ENCODE measurements at places on chromosomes 6 and 20.

GRCh38 chr20:63980317-63980805, 571 bp upstream of the PRPF6 start:
- no peak for DNase-seq

DNA sequence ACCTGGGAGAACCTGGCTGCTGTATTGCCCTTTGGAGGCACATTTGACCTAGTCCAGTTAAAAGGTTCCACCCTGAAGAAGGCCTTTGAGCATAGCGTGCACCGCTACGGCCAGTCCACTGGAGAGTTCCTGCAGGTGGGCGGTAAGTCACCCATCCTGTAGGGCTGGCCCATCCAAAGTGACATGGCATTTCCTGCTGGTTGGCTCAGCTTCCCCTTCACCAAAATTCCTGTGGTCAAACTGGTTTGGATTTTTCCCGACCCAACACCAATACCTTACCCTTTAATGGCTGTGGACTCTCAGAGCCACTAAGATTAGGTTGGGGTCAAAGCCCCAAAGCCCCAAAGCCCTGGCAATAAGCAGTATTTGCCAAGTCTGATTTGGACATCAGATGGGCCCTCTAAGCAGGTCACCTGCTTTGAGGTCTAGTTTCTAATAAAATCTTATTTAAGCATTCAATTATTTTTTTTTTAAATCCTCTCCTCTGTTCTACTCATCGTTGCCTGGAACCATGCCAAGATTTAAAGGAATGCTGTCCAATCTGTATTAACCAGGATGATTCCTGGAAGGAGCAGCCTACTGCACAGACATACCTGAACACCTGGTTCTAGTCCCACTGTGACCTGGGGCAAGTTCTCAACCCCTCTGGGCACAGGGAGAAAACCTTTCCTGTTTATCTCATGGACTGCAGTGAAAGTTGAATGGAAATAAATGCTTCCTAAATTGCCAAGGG, 40.8 kb downstream of the NT5E start:
- no peak for DNase-seq

DNA sequence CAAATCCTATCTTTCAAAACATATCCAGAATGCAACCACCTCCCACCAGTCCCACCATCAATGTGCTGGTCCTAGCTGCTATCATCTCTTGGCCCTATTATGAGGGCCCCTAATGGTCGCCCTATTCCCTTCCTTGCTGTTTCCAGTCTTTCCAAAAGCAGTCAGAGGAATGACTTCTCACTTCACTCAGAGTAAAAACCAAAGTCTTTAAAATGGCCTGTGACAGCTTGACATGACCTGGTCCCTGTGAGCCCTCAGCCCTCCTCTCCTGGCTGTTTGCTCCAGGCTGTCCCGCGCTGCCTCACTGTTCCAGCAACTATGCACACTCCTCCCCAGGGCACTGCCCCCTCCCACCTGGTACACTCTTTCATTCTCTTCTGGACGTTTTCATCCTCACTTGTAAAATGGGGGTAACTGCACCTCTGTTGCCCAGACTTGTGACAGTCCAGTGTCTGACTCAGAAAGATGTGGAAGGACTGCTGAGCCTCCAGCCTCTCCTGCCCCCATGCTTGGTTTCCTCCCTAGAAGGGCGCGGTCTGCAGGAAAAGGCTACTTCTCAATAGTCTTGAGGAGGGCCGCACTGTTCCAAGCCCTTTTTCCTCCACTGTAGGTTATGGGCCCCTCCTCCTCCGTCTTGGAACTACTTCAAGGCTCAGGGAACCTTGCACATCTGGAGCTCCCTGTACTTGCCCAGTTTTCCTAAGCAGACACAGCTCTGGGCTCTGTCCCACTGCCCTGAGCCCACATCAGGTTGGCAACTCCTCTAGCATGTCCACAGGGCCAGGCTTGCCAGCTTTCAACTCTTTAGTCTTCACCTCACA, 64.7 kb downstream of the MYH7B start:
- no peak for DNase-seq

GRCh38 chr6:43604174-43604573, 24.9 kb downstream of the GTPBP2 start:
- no peak for DNase-seq

- DNase-seq: peak; percentile 40
Observed at GRCh38 chr6:108492131-108492766, 68.5 kb upstream of the FOXO3 start.

DNA sequence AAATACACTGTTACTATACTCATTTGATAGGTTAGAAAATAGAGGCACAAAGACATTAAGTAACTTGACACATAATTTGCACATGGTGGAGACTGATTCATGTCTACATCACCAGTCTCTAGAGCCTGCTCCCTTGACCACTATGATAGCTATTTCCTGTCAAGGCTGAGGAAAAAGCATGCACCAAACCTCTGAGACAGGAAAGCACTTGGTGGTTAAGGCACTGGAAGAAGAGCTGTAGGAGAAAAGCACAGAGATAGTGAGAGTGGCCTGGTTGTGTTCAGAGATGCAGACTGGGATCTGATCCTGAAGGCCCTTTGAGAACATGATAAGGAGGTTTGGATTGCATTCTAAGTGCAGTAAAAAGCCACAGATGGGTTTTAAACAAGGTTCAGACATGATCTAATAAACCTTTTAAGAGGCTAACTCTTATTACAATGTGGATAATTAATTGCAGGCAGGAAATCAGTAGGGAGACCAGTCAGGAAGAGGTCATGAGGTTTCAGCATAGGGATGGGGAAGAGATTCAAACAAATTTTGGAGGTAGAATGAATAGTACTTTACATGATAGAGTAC, 168.9 kb downstream of the PHF3 start:
- no peak for DNase-seq

- DNase-seq: no peak
Observed at GRCh38 chr6:44704240-44705150, 317.0 kb downstream of the CDC5L start.

DNA sequence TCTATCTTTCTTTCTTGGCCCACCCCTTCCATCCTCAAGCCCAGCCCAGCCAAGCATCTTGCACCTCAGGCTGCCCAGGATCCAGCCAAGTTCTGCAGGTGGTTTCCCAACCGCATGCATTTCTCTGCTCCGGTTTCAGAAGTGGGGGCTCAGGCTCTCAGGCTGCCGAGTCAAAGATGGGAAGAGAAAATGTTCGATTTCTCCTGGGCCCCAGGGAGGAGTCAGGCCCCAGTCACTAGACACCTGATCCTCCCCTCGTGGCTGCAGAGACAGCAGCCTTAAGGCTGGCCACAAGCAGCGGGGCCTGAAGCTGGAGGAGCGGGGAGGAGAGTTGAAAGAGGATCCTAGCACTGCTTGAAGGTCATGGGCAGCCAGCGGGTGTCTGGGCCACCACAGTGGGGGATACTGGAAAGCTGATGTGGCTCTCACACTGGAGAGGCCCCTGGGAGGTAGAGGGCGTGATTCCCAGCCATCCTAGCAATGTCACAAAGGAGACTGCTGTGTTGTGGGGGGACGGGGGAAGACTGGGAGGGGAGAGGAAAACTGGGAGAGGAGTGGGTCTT, 42.2 kb upstream of the ZFAND3 start:
- DNase-seq: no peak

DNA sequence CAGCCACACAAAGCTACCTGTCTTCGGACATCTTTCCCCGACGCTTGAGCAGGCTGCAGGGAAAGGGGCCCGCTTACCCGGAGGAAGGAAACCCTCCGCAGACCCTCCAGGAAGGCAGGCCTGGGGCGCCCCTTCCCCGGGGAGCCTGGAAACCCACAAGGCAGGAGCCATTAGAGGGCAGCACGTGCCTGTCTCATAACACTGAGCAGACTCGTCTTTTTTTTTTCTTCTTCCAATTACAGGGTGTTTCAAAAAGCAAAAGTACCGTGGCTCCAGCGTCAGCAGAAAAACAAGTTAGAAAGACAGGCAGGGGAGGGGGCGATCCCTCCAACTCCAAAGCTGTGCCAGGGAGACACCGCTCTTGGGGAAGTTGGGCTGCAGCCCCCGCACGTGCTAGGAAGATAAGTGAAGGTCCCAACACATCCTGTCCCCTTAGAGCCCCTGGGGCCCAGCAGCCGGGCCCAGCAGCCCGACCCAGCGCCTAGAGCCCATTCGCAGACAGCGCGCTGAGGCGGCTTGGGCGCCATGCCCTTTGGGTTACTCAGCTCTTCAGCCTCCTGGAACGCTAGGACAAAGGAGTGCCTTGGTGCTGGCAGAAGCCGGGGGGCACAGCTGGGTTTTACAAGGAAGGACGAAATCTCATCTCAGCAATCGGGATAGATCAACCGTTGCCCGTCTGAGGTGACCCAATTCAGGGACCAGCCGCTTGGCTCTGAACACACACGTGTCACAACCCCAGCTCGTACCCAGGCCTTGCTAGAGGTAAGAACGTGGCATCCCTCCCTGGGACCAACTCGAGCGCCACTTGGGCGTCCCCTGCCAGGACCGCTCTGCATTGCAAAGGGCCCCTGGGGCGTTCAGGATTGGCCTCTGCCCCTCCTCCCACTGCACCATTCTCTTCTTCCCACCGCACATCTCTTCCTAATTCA, 136.3 kb downstream of the LY86 start:
- peak; percentile 36 for DNase-seq

GRCh38 chr6:88454658-88455057, 288.5 kb upstream of the CNR1 start:
- no peak for DNase-seq

- no peak for DNase-seq
Observed at GRCh38 chr6:5078121-5078669, 6.9 kb upstream of the PPP1R3G start.

DNA sequence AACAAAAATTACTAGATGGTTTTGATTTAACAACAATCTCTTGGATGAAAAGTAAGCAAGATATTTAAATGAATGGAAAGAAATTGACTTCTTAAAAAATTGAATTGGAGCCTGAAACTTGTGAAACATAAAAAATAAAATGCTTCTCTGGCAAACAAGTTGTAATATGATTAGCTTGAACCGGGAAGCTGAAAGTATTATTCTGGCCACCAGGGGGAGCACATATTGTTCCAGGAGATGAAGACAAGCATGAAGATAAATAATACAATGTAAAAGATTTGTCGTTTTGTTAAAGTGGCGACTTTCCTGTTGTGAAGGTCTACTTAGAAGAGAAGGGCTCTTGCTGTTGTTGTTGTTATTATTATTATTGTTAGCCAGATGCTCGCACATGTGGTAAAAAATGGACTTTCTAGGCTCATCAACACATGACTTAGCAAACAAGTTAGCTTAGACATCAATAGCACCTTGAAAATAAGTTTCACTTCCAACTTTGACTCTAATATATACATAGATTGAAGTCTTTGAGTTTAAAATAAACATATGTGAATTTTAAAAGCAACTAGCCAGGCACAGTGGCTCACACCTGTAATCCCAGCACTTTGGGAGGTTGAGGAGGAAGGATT, 14.2 kb downstream of the PAX1 start:
- peak; percentile 29 for DNase-seq

- no peak for DNase-seq
Observed at GRCh38 chr20:50678169-50678898, 13.0 kb downstream of the RIPOR3 start.

GRCh38 chr6:170437719-170438401, 115.2 kb downstream of the PSMB1 start:
- DNase-seq: no peak

DNA sequence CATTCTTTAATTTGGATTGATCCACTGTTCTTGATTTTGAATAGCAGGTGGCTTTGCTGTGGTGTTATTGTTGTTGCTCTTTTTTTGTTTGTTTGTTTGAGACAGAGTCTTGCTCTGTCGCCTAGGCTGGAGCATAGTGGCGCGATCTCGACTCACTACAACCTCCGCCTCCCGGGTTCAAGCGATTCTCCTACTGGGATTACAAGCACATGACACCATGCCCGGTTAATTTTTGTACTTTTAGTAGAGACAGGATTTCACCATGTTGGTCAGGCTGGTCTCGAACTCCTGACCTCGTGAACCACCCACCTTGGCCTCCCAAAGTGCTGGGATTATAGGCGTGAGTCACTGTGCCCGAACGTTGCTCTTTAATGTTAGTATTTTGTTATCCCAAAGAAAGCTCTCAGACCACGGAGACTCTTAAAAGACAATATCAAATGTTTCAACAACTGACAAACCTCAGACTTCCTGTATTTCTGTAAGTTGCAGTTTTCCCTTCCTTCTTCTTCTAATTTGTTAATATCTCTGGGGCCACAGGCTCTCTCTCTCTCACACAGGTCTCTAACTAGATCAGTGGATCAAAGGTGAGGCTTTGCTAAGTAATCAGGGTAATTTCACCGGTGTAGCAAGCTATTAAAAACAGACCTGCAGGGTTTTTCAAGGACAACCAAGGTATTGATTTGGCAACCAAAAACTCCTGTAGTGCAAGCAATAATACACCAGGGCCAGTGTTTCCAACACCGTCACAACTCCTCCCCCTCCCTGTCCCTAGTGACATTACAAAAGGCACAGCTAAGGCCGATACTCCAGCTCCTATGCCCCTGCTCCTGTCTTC, 48.8 kb upstream of the ZNF217 start:
- no peak for DNase-seq

GRCh38 chr6:52566853-52567279, 10.0 kb downstream of the TRAM2 start:
- peak; percentile 94 for DNase-seq

DNA sequence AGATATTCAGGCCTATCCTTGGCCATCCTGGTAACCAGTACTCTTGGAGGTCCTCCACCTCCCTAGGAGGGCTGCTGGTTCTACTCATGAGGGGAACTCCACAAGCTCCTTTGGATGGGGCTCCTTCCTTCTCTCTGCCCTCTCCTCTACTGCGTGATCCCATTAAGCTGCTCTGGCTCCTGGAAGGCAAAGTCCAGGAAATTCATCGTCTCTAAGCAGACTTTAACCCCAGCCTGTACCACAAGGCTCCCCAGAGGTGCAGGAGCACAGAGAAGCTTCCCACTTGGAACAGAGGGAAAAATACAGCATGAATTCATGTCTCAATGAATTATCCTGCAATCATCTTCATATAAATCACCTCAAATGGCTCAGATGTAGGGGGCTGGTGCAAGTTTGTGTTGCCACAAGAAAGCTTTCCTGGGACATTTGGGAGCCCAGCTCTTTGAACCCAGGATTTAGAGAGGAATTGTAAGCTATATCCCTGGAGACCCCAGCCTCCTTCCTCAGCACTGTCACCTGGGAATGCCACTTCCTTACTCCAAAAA, 355.4 kb downstream of the CDC5L start:
- no peak for DNase-seq
